GM10248 (cell line): ENCODE measurements at places on chromosomes 16 and 17.

DNA sequence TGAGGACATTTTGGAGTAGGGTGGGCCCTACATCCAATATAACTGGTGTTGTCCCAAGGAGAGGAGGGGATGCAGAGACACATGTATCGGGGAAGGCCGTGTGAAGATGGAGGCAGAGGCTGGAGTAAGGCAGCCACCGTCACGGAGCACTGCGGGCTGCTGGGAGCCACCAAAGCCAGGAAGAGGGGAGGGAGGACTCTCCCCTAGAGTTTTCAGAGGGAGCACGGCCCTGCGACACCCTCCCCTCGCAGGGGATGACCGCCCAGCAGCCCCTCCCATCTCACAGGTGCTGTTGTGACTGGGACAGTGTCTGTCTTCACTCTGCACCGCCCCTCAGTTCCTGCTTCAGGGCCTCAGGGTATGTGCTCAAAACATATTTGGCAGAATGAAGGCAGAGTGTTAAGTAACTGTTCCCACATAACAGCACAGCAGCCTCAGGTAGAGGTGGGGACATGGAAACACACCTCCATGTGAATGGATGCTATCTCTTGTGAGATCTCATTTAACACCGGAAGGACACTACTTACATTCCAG, 82.2 kb downstream of the RBFOX3 start:
- DNase-seq: no peak

- DNase-seq: no peak
Observed at GRCh38 chr16:78659668-78660217, 560.3 kb downstream of the WWOX start.

GRCh38 chr17:50052822-50053653, 2.9 kb upstream of the ITGA3 start:
- no peak for DNase-seq

- DNase-seq: no peak
Observed at GRCh38 chr16:72666267-72666666, 381.7 kb downstream of the ZFHX3 start.

- DNase-seq: no peak
Observed at GRCh38 chr16:85513180-85513579, 99.9 kb upstream of the GSE1 start.

DNA sequence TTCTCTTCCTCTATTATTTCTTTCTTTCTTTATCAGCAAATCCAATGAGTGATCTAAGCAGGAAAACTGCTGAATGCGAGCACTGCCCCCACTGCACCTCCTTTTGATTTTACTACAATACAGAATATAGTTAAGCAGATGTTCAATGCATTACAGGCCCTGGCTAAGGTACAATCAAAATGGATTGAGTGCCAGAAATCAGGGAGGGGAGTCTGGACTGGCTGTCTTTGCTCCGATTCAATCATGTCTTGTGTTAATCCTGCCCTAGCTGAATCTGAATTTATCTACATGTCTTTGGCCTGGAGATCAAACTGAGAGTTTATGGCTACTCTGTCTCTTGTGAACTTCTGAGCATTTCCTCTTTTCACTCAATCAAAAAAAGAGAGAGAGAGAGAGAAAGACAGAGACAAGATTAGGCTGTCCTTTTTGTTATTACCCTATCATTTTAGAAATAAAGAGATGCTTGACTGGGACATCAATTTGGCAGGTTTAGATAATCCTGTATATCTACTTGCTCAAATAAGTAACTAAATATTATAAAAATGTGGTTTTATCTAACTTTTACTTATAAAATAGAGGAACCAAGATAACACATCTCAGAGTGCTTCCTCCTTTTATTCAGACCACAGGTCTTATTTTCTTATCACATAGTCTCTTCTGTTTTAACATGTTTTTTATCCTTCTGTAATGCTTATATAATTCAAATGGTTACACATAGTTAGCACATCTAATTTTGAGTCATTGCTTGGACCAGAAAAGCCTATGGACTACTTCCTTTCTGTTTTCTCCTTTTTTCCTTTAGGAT, 656.2 kb downstream of the KCNJ2 start:
- DNase-seq: no peak

- no peak for DNase-seq
Observed at GRCh38 chr17:62591333-62591732, 36.1 kb upstream of the MRC2 start.

- DNase-seq: no peak
Observed at GRCh38 chr17:66276328-66276937, 26.0 kb upstream of the PRKCA start.

GRCh38 chr17:79562931-79563210, 48.0 kb downstream of the RBFOX3 start:
- DNase-seq: no peak

DNA sequence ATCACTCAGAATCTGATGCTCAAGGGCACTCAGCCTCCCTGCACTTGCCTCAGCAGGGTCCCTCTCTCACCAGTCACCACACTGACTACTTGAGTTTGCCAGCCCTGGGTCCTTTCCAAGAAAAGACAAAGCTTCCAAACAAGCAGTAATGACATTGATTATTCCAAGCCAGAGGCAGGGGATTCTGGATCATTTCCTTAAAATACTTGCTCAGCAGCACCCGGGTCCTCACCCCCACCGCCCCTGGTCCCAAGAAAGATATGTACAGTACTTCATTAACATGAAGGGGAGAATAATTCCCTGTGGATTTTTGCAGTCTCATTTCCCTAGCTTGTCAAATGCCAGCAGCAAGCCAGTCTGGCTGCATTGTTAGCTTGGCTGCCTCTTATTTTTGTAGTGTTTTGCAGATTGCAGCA, 83.2 kb upstream of the GNAO1 start:
- DNase-seq: no peak

DNA sequence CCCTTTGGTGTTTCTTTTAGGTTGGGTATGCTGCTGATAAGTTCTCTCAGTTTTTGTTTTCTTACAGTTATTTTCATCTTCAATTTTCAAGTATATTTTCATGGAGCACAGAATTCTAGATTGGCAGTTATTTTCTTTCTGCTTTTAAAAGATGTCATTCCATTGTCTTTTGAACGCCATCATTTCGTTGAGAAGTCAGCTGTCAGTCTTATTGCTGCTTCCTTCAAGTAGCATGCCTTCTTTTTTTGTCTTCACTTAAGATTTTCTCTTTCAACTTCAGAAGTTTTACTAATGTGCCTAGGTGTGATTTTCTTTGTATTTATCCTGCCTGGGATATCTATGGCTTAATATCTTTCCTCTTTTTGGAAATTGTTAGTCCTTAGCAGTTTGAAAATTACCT, 262.2 kb upstream of the PMFBP1 start:
- DNase-seq: no peak

GRCh38 chr17:57810721-57811637, 38.9 kb downstream of the MRPS23 start:
- DNase-seq: no peak

DNA sequence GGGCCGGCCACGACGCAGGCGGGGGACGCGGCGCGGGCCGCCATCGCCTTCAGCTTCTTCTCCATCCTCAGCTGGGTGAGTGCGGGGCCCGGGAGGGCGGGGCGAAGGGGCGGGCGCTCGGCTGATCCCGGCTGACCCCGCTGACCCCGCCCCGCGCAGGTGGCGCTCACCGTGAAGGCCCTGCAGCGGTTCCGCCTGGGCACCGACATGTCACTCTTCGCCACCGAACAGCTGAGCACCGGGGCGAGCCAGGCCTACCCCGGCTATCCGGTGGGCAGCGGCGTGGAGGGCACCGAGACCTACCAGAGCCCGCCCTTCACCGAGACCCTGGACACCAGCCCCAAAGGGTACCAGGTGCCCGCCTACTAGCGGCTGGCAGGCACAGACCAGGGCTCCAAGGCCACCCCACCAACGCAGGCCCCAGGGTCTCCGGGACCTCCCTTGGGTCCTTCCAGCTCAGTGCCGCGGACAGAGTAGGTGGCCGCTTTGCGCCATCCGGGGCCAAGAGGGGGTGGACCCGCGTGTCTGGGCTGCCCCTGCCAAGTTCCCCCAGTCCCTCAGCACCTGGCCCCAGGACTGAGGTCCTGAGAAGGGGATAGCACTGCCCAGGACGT, 3.0 kb downstream of the SYNGR3 start:
- no peak for DNase-seq

DNA sequence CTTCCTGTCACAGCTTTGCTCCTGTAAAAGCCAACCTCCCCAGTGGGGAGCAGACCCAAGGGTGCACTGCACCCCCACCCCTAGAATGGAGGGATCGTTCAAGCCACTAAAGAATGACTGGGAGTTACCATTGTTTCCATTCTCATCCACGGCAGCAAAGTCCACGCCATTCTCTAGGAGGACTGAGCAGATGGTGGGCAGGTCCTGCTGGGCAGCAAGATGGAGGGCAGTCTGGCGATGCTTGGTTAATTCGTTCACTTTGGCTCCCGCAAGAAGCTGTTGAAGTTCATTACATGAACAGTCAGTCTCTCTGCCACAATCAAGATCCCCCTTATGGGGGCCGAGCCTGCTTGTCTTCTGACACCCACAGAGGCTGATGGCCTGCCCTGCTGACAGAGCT, 30.8 kb downstream of the CYB5D2 start:
- no peak for DNase-seq

- DNase-seq: no peak
Observed at GRCh38 chr16:66193543-66194229, 172.8 kb upstream of the CDH5 start.

- no peak for DNase-seq
Observed at GRCh38 chr16:6835941-6836340, 496.7 kb upstream of the RBFOX1 start.

- no peak for DNase-seq
Observed at GRCh38 chr17:72455562-72455961, 334.7 kb downstream of the SOX9 start.

DNA sequence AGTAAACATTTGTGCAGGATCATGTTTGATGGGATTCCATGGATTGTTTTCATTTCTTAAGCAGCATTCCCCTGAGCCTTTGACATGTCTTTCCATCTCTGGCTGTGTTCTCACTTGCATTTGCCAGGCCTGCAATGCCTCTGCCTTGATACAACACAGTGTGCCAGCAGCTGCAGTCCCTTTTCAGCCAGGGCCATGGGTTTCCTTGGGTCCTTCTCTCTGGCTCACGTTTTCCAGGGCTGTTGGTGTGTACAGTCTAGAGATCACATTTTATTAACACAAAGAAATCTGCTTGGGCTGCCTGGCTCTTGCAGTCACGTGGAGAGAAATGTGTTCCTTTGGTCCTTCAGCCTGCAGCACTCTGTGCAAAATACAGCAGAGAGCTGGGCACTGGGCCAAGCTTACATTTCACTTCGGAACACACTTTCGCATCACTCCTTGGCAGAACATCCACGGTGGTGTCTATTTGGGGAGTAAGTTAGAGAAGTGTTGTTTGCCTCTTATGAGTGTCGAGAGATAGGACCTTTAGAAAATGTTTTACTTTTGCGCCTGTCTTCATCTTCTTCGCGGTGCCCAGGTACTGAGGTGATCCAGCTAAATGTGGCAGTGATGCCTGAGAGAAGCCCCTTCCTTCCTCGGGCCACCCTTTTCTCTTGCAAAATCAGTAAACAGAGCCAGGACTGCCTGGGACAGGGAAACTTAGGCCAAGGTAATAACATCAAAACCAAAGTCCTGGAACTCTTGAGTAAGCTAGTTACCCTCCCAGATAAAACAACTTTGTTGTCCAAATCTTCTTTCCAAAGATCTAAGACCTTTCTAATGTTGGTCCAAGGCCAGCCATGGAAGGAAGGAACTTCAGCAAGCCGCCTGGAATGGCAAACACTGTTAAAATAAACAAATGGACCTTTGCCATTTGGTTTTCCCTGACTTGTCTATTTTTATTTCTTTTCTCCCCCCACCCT, 20.9 kb downstream of the HLF start:
- no peak for DNase-seq

DNA sequence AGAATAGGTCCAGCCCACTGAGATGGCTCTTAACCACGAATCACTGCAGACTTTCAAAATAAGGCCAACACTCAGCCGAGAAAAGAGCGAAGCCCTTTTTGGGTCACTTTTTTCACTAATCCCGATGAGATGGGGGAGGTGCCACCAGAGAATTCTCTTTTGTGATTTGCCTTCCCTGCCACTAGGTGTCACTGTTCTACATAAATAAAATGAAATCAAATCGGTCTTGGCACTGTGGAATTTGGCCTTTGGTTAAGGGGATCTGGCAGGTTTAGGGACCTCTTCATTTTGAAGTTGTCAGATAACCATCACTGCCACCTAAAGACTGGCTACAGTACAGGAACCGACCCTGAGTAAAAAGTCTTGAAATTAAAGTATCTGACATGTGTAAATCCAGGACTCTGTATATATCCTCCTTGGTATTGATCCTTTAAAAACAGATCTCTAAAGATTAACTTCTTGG, 147.0 kb downstream of the HS3ST4 start:
- DNase-seq: peak; percentile 15

GRCh38 chr16:50304467-50305440, 38.4 kb downstream of the ADCY7 start:
- DNase-seq: no peak

DNA sequence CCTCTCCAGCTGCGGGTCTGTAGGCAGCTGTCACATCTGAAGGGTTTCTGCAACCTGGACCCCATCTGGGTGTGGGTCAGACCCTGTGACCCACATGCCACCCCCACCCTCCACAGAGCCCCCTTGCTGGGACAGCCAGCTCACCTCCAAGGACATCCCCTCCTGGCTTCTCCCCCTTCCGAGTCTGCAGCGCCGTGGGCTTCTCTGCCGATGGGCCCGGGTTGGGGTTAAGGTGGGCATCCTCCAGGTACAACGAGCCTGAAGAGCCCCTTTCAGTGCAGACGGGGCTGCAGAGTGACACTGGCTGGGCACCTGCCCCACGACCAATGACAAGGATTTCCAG, 28.9 kb downstream of the OR1D5 start:
- DNase-seq: no peak

GRCh38 chr17:67133161-67133560, 88.8 kb downstream of the CACNG1 start:
- DNase-seq: no peak

DNA sequence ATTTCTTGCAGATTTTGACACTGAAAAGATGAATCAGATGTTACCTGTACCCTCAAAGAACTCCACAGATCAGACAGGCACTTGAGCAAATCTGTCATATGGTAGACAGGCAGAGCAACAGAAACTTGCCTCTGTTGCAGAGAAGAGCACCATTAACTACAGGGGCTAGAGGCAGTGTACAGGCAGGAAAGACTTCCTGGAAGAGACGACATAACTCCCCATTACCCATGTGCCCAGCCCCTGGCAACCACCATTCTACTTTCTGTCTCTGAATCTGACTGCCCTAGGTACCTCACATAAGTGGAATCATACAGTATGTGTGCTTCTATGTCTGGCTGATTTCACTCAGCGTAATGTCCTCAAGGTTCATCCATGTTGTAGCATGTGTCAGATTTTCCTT, 15.5 kb downstream of the GFOD2 start:
- no peak for DNase-seq

GRCh38 chr16:24045641-24046040, 209.9 kb downstream of the PRKCB start:
- no peak for DNase-seq

- DNase-seq: peak; percentile 87
Observed at GRCh38 chr17:8109661-8110455, 8.5 kb downstream of the ALOXE3 start.

DNA sequence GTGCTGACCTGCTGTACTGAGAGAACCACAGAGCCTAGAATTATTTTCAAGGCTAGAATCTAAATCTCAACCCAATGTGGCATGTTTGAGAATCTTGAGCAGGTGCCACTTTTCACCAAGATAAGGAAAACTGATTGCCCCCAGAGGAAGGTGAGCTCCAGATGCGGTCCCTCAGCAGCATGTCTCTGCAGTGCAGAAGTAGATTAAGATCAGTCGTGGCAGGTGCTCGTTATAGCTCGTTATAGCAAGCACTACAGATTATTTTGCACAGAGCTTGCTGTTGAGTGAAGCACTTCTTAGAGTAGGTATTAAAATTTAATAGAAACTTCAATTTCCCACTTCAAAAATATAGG, 176.0 kb downstream of the AATF start:
- no peak for DNase-seq
